NCI-H1930 (cell line): ENCODE measurements at places on chromosomes 4 and X.

GRCh38 chr4:37241647-37242046, 2.9 kb upstream of the NWD2 start:
- no peak for DNase-seq

DNA sequence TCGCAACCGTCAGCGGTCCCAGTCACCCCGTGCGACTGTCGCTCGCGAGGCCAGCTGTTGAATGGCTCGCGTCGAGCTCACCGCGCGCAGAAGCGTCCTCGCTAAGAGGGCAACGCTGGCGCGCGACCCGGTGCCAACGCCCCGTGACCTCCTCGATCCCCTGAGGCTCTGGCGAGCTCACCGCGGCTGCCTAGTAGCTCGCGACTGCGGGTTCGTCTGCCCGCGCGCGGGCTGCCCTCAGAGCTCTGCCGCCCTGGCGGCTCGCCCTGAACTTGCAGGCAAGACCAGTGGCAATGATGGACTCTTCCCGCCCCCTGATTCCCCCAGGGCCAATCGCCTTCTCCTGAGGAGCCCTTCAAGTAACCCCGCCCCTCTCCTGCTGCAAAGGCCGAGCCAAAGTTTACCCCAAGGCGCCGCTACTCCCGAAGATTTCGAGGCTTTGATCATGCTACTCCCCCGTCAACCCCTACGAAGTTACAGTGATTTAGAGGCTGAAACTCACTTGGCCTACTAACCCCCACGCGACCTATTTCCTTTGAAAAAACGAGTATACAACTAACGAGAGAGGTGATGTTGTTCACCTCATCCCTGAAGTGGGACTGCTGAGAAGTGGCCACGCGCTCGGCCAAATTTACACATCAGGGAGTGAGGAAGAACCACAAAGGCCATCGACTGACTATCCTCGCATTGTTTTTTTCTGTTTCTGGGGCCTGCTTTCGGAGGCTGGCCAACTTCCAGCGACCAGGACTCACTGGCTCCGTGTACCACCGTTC, 37.5 kb downstream of the PGRMC1 start:
- no peak for DNase-seq

DNA sequence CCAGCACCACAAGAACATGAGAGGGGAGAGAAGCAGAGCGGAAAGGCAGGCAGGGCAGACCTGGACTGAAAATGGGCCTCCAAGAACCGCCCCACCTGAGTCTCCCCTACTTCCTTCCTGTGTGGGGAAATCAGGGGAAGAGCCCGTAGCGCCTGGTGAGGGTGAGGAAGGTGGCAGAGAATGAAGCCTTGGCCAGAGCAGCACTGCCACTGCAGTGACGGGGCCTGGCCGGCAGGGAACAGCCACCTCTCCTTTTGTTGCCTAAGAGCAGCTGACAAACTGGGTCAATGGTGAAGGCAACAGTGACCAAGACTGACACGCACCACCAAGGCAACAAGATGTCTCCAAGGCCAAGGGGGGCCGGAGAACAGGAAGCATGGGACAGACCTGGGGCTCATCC, 58.4 kb upstream of the CBR4 start:
- no peak for DNase-seq

DNA sequence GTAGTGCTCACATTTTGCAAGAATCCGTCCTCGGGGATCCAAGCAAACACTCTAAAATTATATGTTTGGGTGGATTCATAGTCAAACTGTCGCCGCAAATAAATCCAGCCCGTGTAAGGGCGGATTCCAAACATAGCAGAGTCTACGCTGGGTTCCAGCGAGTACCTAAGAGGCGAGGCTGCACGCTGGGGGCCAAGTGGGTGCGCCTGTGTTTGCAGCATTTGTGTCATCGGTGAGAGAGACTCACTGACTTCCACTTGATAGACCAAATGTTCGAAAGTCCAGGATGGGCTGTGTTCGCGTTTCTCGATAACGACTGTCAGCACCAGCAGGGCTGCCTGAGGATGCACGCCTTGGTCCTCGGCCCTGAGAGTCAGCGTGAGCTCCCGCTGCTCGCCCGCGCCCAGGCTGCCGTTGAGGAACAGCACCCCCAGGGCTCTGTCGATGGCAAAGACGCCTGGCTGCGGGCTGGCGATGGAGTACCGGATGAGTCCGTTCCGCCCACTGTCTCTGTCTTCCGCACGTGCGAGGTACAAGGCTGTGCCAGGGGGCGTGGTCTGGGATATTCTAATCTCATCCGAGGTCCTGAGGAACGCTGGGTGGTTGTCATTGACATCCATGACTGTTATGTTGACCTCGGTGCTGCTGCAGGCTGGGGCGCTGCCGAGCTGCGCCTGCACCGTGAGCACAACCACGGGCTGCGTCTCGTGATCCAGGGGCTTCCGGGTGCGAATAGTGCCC, 158.7 kb downstream of the DCHS2 start:
- no peak for DNase-seq

DNA sequence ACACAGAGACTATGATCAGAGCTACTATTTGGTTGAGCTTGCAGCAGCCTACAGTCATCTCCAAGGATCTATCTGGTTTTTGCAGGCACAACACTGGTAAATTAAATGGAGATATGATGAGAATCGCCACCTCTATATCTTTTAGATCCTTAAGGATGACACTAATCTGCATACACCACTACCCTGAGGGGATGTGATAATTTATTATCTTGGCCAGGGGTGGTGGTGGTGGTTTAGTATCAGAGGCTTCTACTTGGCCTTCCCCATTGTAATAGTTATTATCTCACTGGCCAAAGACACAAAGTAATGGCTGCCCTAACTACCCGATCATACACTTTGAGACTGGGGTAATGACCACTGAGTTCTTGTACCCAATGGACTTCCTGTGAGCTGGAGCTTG, 21.2 kb downstream of the CCDC160 start:
- DNase-seq = no peak

- no peak for DNase-seq
Measured at GRCh38 chr4:137310166-137310565, 222.1 kb downstream of the PCDH18 start.

DNA sequence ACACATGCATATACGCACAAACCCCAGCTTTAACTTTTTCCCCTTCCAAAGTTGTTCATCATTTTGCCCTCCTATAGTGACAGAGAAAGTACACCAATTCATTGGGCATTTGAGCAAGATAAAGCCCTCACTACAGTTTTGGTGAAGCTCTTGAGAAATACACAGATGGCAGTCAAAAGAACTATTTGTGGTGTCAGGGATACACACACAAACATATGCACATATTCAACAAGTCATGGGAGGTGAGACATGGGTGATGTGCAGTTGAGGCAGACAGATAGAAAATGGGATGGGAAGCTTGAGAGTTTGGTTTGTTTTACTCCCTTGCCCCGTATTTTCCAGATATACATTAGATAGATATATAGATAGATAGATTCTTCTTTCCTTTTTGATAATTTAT, 11.8 kb upstream of the SHROOM4 start:
- DNase-seq = no peak

DNA sequence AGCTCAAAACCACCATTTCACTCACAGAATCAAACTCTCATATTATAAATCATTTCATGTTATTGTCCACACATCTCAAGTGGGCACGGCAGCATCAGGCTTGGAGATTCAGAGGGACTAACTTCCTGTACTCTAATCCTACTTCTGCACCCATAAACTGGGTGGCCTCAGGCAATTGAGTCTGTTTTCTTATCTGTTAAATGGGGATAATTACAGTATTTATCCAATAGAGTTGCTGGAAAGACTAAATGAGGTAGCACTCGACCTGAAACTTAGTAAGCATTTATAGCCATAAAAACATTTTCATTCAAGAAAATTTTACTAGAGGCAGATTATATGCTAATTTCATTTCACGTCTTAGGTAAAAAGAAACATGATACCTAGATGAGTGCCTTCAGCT, 13.0 kb downstream of the TBC1D1 start:
- no peak for DNase-seq

GRCh38 chrX:81377329-81377728, 175.4 kb downstream of the SH3BGRL start:
- no peak for DNase-seq

GRCh38 chr4:3328814-3329663, 36.2 kb downstream of the RGS12 start:
- DNase-seq = no peak

DNA sequence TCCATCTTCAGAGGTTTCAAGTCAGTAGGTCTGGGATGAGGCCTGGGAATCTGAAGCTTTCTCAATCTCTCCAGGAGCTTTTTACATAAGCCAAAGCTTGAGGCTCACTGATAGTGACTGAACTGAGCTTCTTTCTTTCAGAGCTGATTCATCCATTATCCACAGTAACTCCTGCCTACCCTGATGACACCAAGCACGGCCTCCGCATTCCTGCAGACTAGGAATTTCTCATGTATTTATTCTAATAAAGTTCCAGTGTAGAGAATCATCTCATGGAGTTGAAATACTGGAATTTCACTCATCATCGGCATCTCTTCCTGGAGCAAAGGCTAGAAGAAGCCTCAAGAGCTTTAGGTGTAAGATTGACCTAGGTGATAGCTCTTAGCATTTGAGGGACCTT, 12.1 kb upstream of the DCTD start:
- DNase-seq = no peak

DNA sequence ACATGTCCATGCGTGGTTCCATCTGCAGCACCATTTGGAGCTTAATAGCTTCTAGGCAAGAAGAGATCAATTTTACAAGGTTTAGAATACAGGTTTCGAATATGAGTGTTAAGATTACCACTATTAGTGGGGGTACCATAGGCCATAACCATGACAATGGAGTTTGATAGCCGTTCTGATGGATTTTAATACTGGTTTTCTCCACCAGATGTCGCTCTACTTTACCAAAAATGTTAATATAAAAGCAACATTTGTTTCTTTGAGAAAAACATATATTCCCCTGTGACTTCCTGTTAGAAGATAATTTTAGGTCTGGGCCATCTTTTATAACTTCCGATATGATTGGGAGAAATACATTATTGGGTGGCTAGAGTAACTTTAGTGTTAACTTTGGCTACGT, 499.7 kb upstream of the POU3F4 start:
- DNase-seq = no peak

DNA sequence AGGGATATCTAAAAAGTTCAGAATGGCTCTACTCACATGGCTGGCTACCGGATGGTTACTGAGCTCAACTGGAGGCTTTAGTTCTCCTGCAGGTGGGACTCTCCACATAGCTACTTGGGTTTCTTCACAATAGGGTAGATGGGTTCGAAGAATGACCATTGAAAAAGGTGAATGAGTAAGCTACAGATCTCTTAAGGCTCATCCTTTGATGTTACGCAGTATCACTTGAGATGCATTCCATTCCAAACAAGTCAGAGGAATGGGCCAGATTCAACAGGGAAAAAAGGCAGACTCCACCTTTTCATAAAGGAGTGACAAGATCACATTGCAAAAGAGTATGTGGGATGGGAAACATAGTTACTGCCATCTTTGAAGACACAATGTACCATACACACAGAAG, 52.6 kb downstream of the DDX53 start:
- no peak for DNase-seq

DNA sequence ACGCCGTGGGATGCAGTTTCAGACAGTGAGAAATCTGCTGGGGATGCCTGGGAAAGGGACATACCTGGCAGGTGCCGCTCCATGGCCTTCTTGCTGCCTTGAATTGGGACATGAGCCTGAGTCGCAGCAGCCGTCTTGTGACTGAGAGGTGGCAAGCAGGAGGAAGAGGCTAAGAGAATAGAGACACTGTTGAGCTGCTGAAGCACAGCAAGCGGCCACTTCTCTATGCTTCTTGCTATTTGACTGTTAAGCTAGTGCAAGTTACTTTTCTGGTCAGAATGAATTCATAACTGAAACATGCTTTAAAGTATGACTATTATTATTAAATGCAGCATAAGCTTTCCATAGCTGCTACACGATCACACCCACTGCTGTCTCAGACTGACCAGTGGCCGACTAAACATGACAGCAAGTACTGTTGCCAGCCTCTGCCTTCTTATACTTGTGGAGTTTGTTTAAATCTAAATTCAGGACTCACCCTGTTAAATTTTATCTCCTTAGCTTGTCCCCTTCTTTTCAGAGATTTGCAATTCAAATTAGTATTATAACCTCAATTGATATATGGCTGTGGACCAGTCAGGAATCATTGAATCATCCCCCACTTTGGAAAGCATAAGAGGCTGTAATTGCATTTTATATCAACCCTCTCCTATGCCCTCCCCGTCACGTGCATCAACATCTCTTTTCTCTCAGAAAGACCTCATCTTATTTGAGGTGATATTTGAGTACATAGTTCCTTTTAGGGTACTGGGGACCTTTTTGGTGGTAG, 24.8 kb upstream of the ACSL1 start:
- no peak for DNase-seq

DNA sequence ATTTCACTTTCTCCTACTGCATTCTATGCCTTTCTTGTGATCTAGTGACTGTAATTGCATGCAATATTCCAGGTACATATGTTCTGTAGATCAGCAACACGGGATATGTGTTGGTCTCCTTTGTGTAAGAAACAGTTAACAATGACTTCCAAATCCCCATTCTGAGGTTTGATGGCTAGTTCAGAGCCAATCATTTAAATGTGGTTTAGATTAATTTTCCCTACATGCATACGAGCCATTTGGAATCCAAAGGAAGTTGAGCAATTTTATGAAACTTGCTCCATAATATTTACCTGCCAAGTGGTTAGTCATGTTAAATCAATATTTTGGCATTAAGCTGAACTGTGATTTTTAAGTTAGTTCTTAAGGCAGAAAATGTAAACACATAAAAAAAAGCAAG, 172.8 kb upstream of the DCAF12L2 start:
- no peak for DNase-seq

GRCh38 chr4:168437192-168437943, 42.9 kb downstream of the DDX60L start:
- DNase-seq = no peak

DNA sequence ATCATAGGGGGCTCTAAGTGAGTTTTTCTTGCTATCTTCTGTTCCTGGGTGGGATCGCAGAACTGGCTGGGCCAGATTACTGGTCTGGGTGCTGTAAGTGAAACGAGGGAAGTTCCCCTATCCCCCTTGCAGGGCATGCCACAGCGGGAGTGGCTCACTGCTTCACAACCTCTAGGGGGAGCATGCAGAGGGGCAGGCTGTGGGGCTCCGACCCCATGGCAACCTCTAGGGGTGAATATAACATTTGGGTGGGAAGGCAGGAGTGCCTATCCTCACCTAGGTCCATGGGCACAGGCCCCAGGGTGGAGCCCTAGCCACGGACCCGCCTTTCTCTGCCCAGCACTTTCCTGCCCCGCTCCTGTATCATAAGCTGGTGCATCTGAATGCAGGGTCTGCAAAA, 1.7 kb upstream of the RRAGB start:
- DNase-seq = no peak

GRCh38 chrX:13570261-13570605, 832 bp downstream of the EGFL6 start:
- DNase-seq = no peak

- DNase-seq = no peak
Measured at GRCh38 chr4:47551682-47552081, 66.6 kb downstream of the ATP10D start.
